Neural crest cell (in vitro differentiated cells): ENCODE measurements at places on chromosomes 2 and 18.

DNA sequence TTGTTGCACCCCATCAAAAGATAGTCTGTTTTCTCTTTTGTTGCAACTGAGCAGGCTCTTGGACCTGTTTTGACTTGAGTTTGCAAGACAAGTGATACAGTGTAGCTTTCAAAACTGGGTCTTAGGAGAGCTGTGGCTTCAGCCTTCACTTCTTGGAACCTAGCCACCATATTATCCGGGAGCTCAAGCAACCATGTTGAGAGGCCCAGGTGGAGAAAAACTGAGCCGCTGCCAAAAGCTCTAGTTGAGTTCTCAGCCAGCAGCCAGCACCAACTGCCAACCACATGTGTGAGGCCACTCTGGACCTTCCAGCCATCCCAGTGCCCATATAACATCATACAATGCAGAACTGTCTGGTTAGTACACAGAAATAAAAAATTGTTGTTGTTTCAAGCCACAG lies 5.4 kb downstream of the CACNB4 start:
- no peak for DNase-seq

DNA sequence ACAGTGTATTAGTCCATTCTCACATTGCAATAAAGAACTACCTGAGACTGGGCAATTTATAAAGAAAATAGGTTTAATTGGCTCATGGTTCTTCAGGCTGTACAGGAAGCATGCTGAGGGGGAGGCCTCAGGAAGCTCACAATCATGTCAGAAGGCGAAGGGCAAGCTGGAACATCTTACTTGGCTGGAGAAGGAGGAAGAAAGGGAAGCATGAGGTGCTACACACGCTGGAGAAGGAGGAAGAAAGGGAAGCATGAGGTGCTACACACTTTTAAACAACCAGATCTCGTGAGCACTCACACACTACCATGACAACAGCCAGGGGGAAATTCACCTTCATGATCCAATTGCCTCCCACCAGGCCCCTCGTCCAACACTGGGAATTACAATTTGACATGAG lies 95.3 kb upstream of the FAM110C start:
- no peak for DNase-seq

DNA sequence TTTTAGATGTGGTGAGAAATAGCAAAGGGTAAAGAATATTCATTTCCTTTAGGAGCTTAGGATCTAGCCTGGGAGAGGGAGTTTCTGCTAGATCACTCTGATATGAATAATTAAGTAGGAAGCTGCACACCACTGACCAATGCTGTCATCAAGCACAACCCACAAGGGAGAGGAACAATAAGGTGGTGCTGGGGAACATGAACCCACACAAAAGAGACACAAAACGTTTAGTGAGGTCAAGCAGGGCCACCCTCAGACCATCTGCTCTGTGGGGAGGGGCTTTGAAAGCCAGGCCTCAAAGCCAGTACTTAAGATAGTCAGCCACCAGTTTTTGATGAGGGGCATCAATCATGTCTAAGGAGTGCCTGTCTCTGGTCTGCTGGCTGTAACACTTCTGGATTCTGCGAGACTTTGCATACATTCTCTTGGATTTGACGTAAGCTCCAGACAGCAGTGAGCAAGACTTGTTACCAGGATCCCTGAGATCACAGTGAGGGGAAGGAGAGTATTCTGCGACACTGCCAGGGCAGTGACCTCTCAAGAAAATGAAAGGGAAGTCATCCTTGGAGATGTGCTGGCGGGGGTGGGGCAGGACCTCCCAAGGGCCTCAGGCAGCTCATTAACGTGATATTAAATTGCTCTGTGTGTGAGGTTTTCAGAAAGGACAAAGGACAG lies 127.0 kb downstream of the CCBE1 start:
- peak; percentile 12 for DNase-seq

- DNase-seq: no peak
These were observed 4.6 kb upstream of the CLK1 start for GRCh38 chr2:200869014-200869413.

DNA sequence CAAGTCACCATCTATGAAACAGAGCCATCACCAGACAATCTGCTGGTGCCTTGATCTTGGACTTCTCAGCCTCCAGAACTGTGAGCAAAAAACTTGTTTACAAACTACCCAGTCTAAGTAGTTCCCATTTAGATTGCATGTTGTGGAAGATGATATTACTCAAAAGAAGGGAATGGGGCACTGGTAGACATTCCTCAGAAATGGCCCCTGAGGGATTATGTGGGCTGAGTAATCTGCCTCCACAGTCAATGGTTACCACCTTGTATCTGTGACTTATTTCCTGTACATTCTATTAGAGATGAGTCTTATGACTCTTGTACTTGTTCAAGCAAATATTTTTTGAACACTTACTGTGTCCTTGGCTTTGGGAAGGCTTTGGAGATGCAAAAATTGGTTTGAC lies 160.4 kb downstream of the NUP35 start:
- DNase-seq: no peak

- DNase-seq: no peak
These were observed 44.3 kb downstream of the MFSD6 start for GRCh38 chr2:190452433-190452832.

- DNase-seq: no peak
These were observed 9.4 kb upstream of the GNLY start for GRCh38 chr2:85684806-85685205.

DNA sequence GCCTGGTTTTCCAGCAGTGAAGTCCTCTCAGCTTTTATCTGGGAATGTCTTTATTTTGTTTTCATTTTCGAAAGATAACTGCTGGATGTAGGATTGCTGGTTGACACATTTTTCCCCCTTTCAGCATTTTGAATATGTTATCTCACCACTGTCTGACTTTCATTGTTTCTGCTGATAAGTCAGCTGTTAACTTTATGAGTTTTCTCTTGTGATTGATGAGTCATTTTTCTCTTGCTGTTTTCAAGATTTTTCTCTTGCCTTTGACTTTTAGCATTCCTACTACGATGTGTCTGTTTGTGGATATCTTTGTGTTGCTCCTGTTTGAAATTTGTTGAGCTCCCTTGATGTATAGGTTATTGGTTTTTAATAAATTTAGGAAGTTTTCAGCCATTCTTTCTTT lies 85.5 kb downstream of the AGPS start:
- no peak for DNase-seq

- DNase-seq: no peak
These were observed 421.3 kb upstream of the NXPH2 start for GRCh38 chr2:139201516-139201915.

DNA sequence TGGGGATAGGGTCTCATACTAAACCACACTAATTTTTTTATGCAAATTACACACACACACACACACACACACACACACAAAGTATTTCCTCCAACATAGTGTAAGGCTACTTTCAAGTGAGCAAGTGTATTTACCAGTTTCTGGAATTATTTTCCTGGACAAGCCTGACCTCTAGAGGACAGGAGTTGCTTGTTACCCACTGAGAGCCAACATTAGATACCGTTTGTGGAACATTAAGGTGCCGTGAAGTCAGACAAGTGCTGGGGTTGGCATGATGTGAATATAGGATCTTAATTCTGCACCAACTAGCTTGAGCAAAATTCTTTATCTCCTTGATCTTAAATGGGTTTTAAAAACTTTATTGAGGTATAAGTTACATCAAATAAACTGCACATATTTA lies 39.3 kb upstream of the SERPINB2 start:
- DNase-seq: peak; percentile 12

DNA sequence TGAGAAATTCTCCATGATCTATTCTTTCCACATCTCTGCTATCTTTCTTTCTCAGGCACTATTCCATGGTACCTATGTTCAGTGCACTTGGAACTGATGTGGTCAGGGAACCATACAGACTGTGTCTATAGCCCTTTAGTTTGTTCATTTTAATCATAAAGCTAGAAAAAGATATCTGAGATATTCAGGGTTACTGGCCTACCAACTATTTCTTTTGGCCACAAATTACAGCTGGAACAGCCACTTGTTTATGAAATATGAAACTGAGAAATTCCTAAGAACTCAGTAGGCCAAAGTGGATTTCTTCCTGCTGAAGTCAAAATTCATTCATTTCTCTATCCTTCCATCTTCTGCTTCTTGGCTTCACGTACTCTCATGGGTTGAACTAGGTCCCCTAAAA lies 22.8 kb upstream of the LYPD1 start:
- no peak for DNase-seq

- DNase-seq: no peak
These were observed 60.3 kb downstream of the RTP5 start for GRCh38 chr2:241929551-241930490.

GRCh38 chr18:8826971-8827370 lies 121.6 kb downstream of the MTCL1 start:
- no peak for DNase-seq

GRCh38 chr2:38077431-38077769 lies 1.4 kb upstream of the CYP1B1 start:
- no peak for DNase-seq

DNA sequence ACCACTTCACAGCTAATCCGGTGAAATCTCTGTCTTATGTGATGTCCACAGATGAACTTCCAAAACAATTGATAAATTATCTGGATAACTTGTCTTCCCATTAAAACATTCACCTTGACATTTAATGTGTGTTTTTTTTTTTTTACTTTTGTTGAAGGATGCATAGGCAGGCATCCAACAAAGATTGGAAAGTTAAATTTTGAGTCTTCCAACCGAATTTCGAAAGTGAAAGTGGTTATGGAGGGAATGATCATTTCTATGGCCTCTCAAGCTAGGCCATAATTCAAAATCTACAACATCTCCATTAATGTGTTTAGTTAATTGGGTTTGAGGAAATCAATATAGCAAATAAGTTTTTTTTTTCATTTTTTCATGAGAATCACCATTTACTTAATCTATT lies 1495.5 kb upstream of the ACVR2A start:
- no peak for DNase-seq

- DNase-seq: no peak
These were observed 7.1 kb downstream of the HS1BP3 start for GRCh38 chr2:20643826-20644225.
